PC-9 (cell line): ENCODE measurements at places on chromosomes 7 and 10. TPM values are rescaled to one million over a fixed set of nuclear protein-coding genes. Genes with fewer than 3 reads are reported as not detected.

GRCh38 chr7:128770233-128770632, 5.4 kb downstream of the OPN1SW start:
- no peaks in the 10 kb centered on the region for H3K27me3 ChIP-seq
- DNase-seq, result no peak
- peaks cover 33% of the 10 kb centered on the region for H3K36me3 ChIP-seq
- no peak overlapping the region for H3K27ac ChIP-seq
- H3K4me1 ChIP-seq, result no peaks in the 10 kb centered on the region

- no peak overlapping the region for H3K27ac ChIP-seq
- no peaks in the 10 kb centered on the region for H3K27me3 ChIP-seq
- DNase-seq, result peak; percentile 7
- H3K36me3 ChIP-seq, result no peaks in the 10 kb centered on the region
- no peak overlapping the region for H3K4me3 ChIP-seq
- no peaks in the 10 kb centered on the region for H3K4me1 ChIP-seq
These were observed 19.4 kb upstream of the TM9SF3 start for GRCh38 chr10:96606216-96606615.

ELFN1 gene
- 0.09 and 0.13 TPM in 2 replicates for total RNA-seq

- H3K27me3 ChIP-seq, result no peaks in the 10 kb centered on the region
- H3K4me1 ChIP-seq, result peaks cover 6% of the 10 kb centered on the region
- DNase-seq, result peak; percentile 69
These were observed 47.4 kb downstream of the DENND11 start for GRCh38 chr7:141654551-141654950.

- no peak overlapping the region for H3K27ac ChIP-seq
- H3K4me3 ChIP-seq, result no peak overlapping the region
- no peaks in the 10 kb centered on the region for H3K4me1 ChIP-seq
- H3K36me3 ChIP-seq, result no peaks in the 10 kb centered on the region
- H3K27me3 ChIP-seq, result no peaks in the 10 kb centered on the region
- peak; percentile 65 for DNase-seq
These were observed 299.8 kb downstream of the HGF start for GRCh38 chr7:81469869-81470723.

DNA sequence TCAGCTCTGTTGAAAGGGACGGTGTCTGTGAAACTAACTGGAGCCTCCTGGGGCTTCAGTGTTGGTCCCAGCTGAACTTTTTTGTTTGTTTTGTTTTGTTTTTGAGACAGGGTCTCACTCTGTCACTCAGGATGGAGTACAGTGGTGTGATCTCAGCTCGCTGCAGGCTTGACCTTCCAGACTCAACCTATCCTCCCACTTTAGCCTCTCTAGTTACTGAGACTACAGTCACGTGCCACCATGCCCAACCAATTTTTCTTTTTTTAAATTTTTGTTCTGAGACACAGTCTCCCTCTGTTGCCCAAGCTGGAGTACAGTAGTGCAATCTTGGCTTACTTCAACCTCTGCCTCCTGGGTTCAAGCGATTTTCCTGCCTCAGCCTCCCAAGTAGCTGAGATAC, 13.4 kb upstream of the DNAJB6 start:
- no peaks in the 10 kb centered on the region for H3K4me1 ChIP-seq
- DNase-seq, result no peak
- H3K27me3 ChIP-seq, result no peaks in the 10 kb centered on the region
- H3K27ac ChIP-seq, result no peak overlapping the region
- H3K36me3 ChIP-seq, result no peaks in the 10 kb centered on the region

- H3K4me1 ChIP-seq, result no peaks in the 10 kb centered on the region
- DNase-seq, result no peak
- no peak overlapping the region for H3K4me3 ChIP-seq
- H3K27ac ChIP-seq, result no peak overlapping the region
- H3K36me3 ChIP-seq, result no peaks in the 10 kb centered on the region
These were observed 29.4 kb upstream of the C10orf71 start for GRCh38 chr10:49269523-49269922.

- H3K36me3 ChIP-seq, result no peaks in the 10 kb centered on the region
- no peaks in the 10 kb centered on the region for H3K27me3 ChIP-seq
- H3K4me1 ChIP-seq, result no peaks in the 10 kb centered on the region; the same call in 1 of the 2 replicates
- no peak for DNase-seq
- no peak overlapping the region for H3K27ac ChIP-seq
- H3K4me3 ChIP-seq, result no peak overlapping the region
These were observed 15.8 kb upstream of the LYZL2 start for GRCh38 chr10:30645340-30645827.

DNA sequence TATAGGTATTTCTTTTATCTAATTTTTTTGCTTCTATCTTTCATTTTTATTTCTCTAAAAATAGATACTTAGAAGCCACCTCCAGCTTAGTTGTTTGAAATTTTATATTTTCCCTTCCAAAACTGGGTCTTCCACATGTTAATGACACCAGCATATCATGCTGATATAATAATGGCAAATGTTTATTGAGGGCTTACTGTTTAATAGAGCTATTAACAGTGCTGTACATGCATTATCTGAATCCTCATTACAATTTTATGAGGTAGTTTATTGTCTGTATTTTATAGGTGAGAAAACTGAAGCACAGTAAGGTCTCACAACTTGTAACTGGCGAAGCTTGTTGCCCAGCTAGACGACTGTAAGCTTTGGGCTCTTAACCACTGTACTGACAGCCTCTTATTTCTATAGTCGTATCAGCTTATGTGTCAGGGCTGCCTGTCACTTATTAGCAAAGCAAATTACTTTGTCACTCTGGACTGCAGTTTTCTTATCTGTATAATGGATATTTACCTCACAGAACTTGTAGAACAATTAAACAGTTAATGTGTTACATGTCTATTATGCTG, 51.2 kb downstream of the ANKIB1 start:
- H3K27me3 ChIP-seq, result no peaks in the 10 kb centered on the region
- H3K36me3 ChIP-seq, result peaks cover 13% of the 10 kb centered on the region; the same call in 1 of the 2 replicates
- H3K4me3 ChIP-seq, result no peak overlapping the region
- H3K27ac ChIP-seq, result no peak overlapping the region

CALCR gene
- total RNA-seq, result not detected in 2 replicates

DNA sequence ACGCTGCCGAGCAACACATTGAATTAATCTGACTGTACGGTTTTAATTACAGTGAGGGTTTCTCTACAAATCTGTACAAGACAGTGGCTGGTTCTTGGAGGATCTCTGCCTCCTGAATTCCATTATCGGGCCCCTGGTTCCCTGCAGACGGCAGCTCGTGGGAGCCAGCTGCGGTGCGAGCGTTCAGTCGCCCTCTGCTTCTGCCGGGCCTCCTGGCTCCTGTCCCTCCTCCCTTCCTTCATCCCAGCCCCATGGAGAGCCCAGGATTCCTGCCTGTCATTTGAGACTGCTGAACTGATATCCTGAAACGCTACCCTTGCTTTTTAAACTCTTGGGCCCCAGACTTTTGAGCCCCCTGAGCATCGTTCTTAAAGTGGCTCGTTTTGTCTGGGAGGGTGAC, 6.6 kb upstream of the DLX6 start:
- no peak overlapping the region for H3K4me3 ChIP-seq
- no peak overlapping the region for H3K27ac ChIP-seq
- no peak for DNase-seq
- H3K4me1 ChIP-seq, result no peaks in the 10 kb centered on the region
- H3K27me3 ChIP-seq, result peaks cover 18% of the 10 kb centered on the region; the same call in 1 of the 2 replicates

DNA sequence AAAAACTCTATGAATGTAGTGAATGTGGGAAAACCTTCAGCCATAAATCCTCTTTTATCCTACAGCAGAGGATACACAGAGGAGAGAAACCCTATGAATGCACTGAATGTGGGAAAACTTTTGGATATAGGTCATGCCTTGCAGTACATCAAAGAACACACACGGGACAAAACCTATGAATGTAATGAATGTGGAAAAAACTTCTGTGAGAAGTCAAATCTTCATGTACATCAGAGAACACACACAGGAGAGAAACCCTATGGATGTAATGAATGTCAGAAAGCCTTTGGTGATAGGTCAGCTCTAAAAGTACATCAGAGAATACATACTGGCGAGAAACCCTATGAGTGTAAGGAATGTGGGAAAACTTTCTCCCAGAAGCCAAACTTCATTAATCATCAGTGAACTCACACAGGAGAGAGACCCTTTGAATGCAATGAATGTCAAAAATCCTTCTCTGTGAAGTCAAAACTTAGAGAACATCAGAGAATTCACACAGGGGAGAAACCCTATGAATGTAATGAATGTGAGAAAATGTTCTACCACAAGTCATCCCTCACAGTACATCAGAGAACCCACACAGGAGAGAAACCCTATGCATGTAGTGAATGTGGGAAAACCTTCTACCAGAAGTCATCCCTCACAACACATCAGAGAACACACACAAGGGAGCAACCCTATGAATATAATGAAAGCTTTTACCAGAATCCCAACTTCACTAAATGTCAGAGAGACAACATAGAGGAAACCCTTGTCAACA, 45.6 kb downstream of the ZNF487 start:
- no peaks in the 10 kb centered on the region for H3K4me1 ChIP-seq
- DNase-seq, result no peak
- no peaks in the 10 kb centered on the region for H3K27me3 ChIP-seq
- no peaks in the 10 kb centered on the region for H3K36me3 ChIP-seq
- no peak overlapping the region for H3K4me3 ChIP-seq

DNA sequence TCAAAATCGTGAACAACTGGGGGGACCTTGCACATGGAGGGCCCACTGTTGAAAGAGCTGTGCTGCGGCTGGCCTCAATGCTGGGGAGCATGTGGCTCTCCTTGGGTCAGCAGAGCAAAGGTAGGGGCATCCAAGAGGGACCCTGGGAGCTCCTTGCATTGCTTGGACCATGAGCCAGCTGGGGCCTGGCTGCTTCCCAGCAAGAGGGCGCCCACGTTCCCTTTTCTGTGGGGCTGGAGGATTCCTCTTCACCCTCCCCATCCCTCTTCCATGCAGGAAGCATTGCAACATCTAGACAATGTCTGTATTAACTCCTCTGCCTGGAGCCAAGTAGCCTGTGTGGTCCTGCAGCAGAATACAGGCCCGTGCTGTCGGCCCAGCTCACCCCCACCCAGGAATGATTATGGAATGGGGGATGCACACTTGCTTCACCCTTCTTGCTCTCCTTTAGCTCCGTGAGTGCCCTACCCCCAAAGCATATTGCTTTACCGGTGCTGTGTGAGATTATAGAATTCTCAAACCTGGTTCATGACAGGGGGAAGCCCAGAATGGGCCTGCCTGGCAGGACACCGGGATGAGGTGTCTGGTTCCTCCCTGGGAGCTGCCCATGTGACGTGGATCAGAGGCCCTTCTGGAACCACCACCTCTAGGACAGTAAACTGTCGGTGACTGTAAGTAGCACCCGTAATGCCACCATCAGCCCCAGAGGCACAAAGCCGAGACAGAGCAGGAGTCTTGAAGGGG, 61.9 kb downstream of the SYPL1 start:
- no peak overlapping the region for H3K4me3 ChIP-seq
- 0 out of 2 replicates have a peak, but pooled peaks cover 7% of the 10 kb centered on the region for H3K27me3 ChIP-seq
- H3K36me3 ChIP-seq, result no peaks in the 10 kb centered on the region
- DNase-seq, result peak; percentile 32
- H3K27ac ChIP-seq, result no peak overlapping the region

DPYSL4 gene
- 2.8 and 4.8 TPM in 2 replicates for total RNA-seq

GRCh38 chr10:30559180-30559579, 70.4 kb downstream of the LYZL2 start:
- no peak overlapping the region for H3K4me3 ChIP-seq
- no peaks in the 10 kb centered on the region for H3K36me3 ChIP-seq
- no peaks in the 10 kb centered on the region for H3K27me3 ChIP-seq
- H3K4me1 ChIP-seq, result peaks cover 8% of the 10 kb centered on the region

CYP2E1 gene
- total RNA-seq, result 1.6 and 3.0 TPM in 2 replicates

PTF1A gene
- total RNA-seq, result not detected in 2 replicates

DNA sequence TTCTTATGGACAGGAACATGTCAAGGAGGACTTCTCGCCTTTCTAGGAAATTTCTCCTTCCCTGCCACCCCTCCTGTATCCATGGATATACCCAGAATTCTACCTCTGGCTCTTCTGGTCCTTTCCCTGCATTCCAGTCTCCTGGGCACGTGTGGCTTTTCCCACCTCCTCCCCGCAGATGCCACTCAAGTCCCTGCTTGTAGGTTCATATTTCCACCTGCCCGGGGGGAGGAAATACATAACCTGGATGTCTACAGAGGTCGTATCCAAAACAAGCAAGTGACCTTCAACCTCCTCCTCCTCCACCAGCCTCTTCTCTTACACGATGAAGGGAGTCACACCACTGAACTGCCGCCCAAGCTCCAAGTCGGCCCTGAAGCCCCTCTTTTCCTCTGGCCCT, 20.7 kb downstream of the FGFR2 start:
- H3K27me3 ChIP-seq, result peaks cover 38% of the 10 kb centered on the region
- no peak for DNase-seq
- no peaks in the 10 kb centered on the region for H3K4me1 ChIP-seq
- H3K4me3 ChIP-seq, result no peak overlapping the region
